Heart right ventricle (tissue), 16 donors: ENCODE measurements at places on chromosomes 2 and 18. TPM values are rescaled to one million over a fixed set of nuclear protein-coding genes. Genes with fewer than 3 reads are reported as not detected.

The PLEKHH2 gene
- polyA plus RNA-seq, result 0.23 TPM

GRCh38 chr2:159317392-159318088 lies 31.0 kb upstream of the WDSUB1 start:
- DNase-seq, result no peak

- DNase-seq, result no peak
These were observed 6.5 kb downstream of the TMEM17 start for GRCh38 chr2:62499430-62500060.

DNA sequence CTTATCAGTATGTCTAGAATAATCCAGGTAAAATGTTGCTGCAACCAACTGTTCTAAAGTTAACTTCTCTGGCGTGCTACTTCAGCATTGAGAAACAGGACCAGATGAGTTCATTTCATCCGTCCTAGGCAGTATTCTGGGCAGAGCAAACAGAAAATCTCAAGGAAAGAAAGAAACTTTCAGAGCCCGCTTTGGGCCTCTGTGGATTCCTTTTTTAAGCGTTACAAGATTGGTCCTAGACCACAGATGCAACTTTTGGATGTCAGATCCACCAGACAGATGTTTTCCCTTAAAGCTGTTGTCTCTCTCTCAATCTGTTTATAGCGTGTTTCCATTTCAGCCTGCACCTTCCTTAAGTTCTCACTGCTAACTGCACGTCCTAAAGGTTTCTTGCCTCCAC lies 75.0 kb downstream of the BCL2 start:
- no peak for DNase-seq

- DNase-seq, result no peak
These were observed 9.7 kb upstream of the TEKT4 start for GRCh38 chr2:94861308-94862152.

DNA sequence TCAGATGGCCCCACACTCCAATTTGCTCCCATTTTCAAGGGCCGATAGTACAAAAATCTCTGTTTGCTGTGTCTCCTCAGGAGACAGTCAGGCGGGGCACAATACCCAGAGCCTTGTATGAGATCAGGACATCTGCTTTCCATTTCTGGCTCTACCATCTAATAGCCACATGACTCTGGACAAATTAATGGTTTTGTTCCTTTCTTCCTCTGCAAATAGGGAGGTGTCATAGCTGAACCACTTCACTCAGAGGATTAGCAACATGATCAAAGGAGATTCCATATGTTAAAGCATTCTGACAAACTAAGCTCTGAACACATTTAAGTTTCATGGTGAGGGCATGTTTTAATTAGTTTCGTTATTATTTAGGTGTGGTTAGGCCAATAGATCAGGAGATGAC lies 602.1 kb upstream of the SYT4 start:
- DNase-seq, result no peak

DNA sequence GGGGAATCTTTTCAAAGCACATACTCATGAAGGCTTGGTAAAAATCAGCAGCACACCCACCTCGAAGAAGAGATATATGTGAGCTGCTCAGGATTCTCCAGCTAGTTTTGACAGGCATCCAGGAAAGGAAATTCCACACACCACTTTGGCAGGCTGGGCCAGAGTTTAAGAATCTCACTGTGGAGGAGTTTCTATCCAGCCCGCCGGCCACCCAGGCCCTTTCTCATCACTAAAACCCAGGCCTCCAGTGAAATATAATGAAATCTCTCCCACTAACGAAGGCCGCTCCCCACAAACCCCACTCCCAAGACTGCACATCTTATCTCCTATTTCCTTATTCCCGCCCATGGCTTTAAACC lies 202.0 kb downstream of the GLI2 start:
- no peak for DNase-seq
